ENCODE measurements at places on chromosomes 16 and 17.

GRCh38 chr17:8359769-8360168, 16.7 kb downstream of the KRABD2 start:
- no peak for DNase-seq

DNA sequence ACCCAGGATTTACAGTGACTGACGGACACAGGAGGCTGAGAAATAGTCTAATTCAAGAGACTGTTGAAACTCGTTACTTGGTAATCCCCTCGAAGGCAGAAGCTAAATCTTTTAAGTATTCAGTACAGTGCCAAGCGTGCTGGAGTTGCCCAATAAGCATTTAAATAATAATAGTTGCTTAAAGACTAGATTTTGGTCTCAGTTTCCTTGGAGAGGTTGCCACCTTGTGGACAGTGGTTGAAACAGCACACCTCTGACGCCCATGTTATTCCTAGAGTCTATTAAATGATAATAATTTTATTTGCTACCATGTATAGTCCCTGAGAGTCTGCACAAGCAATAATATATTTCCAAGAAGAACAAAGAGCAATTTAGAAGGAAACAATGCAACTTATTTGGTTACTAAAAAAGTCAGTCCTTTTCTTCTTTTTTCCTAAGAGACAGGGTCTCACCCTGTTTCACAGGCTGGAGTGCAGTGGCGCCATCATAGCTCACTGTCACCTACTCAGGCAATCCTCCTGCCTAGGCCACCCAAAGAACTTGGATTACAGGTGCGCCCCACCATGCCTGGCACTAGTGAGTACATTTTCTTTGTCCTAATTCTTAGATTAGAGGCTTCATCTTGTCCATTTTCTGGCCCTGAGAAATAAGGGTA, 138.0 kb upstream of the NUDT7 start:
- peak; percentile 11 for DNase-seq

GRCh38 chr17:76123749-76124581, 17.1 kb downstream of the FOXJ1 start:
- no peak for DNase-seq

- DNase-seq: no peak
These were observed 34.8 kb upstream of the MTSS2 start for GRCh38 chr16:70720425-70721201.

GRCh38 chr17:3647769-3648555, 11.4 kb downstream of the CTNS start:
- DNase-seq: peak; percentile 13

DNA sequence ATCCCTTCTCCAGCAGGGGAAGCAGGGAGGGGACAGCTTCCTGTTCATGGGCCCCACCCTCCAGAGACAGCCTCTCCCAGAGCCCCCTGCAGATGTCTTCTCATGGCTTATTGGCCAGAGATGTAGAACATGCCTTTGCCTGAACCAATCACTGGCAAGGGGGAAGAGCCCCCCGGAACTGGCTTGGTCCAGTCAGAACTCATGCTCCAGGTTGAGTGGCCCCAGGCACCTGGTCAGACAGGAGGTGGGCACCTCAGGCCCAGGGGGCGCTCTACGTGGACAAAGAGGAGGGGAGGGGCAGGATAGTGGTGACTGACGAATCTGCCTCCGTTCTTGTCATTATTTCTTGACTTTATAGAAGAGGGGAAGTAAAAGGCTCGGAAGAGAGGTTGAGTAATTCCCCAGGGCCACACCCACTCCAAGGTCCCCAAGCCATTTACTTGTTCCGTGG, 23.6 kb downstream of the RAB11FIP4 start:
- DNase-seq: no peak

GRCh38 chr16:31530405-31530804, 2.7 kb downstream of the AHSP start:
- DNase-seq: no peak

- no peak for DNase-seq
These were observed 304.7 kb downstream of the XYLT1 start for GRCh38 chr16:17166095-17166494.

GRCh38 chr16:50004239-50004638, 20.8 kb upstream of the CNEP1R1 start:
- DNase-seq: no peak

DNA sequence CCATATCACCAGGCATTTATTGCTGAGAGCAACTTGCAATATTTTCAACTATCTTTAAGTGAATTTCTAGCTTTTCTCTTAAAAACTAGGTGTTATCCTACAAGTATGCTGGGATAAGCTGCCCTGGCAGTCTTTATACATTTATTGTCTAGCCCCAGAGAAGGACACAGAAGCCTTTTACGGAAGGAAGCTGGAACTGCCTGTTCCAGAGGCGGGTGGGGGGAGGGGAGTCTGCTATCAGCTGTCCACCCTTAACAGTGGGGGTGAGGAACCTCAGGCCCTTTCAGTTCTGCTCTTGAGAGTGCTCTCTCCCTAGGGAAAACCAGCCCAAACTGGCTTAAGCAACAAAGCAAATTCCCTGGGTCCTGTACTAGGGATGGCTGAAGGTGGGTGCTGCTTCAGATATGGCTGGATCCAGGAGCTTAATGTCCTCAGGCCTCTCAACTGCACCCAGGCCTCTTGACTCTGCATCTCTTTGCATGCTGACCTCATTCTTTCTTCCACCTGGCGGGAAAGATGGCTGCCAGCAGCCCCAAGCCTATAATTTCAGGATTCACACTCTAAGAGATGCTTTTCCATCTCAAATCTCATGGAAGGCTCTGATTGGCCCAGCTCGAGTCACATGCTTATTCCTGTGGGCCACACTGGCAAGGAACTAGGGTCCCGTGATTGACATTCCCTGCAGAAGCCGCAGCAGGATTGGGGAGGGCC, 16.6 kb downstream of the NAGPA start:
- DNase-seq: no peak

- DNase-seq: no peak
These were observed 145.2 kb downstream of the KCNJ2 start for GRCh38 chr17:70314506-70314905.

GRCh38 chr16:79417601-79418008, 182.9 kb downstream of the MAF start:
- no peak for DNase-seq

DNA sequence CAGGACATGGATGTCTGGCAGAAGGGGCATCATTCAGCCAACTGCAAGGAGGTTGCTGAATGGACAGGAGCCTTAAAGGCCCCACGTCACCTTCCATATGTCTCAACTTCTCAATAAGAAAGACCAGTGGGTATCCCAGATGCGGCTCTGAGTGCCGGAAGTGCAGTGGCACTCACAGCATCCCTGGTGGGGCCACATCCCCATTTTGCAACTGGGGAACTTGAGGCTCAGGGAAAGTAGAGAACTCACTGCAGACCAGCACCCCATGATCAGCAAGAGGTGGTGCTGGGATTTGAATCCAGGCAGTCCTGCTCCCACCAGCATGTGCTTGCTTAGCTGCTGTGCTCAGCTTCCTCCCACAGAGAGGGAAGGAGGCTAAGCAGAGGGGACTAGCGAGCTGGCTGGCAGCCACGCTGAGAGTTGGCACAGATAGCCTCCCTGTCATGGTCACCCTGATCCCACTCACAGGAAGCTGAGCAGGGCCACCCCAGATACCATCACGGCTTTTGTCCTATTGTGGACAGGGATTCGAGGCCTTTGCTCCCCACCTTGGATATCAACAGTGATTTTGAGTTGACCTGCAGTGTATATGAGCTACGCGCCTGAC, 294.2 kb upstream of the FOXF1 start:
- no peak for DNase-seq

DNA sequence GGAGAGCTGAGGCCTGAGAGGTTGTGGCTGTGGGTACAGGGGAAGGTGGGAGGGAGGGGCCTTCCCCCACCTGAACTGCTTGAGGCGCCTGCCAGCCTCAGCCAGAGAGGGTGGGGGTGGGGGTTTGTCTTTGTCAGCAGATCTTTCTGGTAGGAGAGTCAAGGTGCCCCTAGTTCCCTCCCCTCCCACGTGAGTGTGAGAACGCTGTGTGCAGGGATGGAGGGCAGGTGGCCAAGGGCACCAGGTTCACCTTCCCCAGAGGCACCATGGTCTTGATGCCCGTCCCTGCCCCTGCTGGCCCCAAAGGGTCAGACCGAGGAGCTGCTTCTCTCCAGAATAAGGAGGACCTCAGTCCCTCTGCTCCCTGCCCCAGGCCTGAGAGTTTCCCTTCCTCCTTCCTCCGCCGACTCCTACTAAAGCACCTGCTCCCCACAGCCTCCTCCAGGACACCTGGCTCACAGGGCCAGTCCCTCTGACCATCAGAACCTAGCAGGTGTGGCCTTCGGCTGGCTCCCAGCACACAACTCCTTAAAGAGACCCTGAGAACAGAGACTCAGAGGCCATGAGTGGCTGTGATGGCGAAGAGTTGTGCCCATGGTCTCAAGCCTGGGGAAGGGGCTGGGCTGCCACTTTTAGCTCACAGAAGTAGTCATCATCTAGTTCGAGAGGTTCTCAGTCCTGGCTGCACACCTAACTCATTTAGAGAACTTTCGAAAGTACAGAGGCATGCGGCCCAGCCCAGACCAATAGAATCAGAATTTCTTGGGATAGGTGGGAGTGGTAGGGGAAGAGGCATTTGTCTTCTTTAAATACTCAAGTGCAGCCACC, 113.2 kb upstream of the LHX1 start:
- no peak for DNase-seq

DNA sequence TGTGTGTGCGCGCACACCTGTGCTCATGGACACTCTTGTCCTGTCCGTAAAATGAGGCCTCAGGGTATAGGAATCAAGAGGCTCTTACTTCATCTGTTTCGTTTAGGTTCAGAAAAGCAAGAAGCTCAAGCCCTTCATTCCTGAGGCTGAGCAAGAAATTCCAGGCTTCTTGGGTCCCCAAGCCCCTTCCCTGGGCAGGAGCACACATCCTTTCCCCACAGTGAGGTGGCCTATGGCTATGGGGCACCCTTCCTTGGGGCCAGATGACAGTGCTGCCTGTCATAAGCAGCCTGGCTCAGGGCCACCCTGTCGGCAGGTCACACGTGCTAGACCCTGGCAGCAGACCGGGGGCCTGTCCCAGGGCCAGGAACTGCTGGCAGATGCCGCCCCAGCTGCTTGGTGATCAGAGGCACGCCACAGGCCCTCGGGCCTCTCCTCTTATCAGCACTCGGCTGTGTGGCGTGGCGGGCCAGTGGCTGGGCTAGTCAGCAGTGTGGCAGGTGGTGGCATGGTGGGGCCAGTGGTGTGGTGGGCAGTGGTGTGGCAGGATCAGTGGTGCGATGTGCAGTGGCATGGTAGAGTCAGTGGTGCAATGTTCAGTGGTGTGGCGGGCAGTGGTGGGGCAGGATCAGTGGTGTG, 50.2 kb downstream of the NKD1 start:
- DNase-seq: no peak

Data from stimulated activated naive CD4-positive, alpha-beta T cell treated with Interleukin-2 at 50 U/mL for 16 hours (primary cell).